ENCODE measurements at places on chromosomes 12 and 14.

- no peak for DNase-seq
Measured at GRCh38 chr12:39617887-39618286, 1.7 kb downstream of the ABCD2 start.

DNA sequence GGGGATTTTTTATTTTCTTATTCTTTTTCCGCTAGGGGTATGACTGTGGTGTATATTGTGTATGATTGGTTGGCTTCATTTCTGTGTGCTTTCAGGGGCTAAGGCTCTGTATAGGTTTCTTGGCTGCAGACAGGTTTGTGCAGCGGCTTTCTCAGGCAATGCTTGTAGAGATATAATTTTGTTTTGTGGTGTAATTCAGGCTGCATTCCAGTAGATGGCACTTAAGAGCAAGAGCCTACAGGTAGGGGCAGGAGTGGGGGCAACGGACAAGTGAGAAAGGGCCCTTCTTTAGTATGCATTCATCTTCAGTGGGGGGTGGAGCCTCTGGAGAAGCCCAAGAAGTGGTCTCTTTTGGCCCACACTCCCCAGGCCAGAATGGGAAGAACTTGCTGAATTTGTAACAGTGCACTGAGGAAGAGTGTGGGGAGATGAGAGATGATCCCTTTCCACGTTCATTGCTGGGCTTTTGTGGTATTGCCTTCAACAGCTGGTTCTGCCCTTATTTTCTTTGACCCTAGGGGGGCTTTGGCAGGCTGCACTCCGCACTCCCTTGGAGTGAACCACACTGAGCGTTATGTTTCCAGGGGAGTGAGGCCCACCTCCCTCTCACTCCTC, 78.6 kb downstream of the IFNG-AS1 start:
- DNase-seq = no peak

DNA sequence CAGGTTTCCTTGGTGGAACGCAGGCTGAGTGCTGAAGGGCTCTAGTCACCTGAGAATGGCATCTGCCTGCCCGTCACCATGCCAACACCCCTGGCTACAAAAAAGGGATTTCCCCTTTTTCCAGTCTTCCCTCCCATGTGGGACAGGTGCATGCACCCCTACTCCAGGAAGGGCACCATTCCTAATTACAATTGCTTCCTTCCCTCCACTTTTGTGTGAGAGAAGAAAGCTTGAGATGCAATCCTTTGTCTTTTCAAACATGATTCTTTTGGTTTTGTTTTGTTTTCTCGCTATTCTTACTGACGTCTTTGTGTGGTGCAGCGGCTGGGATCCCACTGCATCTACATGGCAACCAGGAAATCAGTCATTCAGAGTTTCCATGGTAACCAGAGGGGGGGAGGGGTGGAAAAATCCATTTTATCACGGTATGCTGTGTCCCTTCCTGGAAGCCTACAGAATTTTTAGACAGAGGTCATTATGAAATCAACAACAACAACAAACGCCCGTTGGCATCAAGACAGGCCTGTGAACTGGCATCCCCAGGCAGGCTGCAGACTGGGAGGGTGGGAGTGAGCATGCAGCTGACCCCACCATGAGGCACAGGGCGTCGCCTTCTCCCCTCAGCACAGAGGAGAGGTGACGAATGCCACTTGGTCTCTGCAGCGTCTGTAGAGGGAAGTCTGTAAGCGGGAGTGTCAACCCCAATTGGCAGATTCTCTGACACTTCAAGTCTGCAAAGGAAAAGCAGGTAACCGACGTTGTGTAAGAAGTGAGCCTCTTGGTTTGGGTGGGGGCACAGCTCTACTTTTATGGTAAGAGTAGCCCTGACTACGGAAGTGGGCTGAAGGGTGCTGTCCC, 13.6 kb upstream of the GNG2 start:
- no peak for DNase-seq

- DNase-seq = no peak
Measured at GRCh38 chr14:55957950-55958349, 160.3 kb upstream of the PELI2 start.

GRCh38 chr12:9698681-9699080, 29.2 kb downstream of the CLEC2D start:
- DNase-seq = no peak

DNA sequence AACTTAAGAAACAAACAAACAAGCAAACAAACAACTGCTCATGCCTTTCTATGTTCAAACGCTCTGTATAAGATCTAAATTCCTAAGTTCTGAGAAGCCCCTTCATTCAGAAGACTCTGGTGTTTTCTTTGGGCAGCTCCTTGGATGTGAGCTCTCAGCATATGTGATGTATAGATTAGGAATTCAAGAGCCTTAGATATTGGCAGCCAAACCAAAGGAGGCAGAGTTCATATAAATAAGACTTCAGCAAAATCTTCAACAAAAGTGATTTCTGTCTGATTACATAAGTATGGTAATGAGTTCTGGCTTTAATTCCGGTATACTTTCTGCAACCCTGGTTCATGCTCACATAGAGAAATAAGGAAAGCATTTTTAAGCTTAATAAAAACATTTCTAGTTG, 145.6 kb downstream of the DYRK2 start:
- no peak for DNase-seq

DNA sequence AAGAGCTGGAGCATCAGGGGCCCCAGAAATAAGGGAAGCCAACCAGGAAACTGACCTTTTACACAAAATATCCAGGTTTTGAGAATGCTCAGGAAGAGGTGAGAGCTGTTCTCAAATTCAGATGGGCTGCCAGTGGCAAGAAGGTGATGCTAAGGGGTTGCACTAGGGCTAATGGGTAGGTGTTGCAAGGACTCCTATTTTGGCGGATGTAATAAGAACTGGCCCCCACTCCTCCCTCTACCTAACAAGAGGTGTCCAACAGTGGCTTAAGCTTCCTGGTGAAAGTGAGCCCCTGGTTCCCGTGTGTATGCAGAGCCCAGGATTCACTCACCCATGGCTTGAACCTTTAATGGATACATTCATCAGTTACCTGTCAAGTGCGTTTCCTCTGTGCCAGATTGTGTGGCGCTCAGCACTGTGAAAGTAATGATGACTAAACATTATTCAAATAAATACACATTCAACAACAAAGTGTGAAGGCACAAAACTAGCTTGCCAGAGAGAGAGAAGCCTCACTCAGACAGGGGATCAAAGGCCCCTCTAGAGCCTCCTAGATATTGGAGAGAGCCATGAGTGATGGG, 705 bp upstream of the CHGA start:
- DNase-seq = no peak

DNA sequence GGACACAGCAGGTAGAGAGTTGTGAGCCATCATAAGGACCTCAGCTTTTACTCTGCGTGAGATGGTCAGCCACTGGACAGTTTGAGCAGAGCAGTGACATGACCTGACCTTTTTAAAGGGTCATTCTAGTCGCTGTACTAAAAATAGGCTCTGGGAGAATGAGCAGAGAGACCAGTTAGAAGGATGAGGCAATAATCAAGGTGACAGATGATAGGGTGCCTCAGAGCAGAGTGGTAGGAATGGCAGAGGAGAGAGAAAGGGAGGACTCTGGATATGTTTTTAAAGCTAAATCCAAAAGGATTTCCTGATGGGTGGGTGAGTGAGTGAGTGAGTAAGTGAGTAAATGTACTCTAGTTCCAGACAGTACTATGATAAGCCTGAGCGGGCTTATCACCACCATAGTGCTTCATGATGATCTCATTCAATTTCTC, 83.6 kb upstream of the ARHGAP5 start:
- no peak for DNase-seq

DNA sequence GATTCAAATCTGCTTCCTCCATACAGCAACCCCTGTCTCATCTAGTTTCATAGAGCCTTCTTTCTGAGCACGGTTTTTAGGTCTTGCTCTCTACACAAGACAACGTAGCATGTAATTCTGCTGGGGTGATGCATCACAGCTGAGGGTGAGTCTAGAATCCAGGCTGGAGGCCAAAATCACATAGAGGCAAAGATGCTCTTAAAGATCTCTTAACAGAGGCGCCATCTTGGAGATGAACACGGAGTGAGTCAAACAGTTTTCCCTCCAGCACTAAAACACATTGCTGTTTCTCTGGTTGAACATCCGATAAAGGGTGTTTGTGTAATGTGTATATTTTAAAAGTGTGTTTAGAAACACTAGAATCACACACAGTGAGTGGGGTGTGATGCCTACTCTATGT, 78.9 kb downstream of the NOS1 start:
- DNase-seq = no peak

GRCh38 chr14:90490720-90491050, 93.9 kb downstream of the CALM1 start:
- DNase-seq = no peak

DNA sequence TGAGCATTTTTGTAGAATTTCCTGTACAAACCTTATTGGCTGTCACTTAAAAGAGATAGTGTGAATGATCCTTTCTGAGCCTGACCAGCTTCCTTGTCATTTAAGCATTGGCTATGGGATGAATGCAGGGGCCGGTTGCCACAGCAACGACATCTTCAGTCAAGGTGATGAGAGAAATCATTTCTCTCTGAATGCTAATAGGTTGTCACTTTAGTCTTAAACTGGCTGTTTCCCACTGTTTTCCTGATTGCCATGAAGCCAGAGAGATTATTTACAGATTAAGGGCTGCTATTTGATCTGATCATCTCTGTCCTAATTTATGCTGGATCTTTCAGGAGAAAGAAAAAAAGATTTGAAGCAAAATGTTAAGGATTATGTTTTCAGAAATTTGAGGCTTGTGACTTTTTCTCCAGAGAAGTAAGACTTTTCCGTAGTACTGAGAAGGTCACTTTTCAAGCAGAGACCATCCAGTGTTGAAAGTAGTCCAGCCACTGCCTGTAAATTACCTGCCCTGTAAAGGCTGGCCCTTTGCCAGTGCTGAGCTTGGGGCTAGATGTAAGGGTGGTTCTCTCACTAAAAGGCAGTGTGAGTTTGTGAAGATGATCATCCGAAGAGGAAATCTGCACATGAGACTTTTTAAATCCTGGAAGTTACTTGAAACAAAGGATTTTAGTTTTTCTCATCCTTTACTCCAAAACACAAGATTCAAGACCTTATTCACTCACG, 235.6 kb downstream of the DACT1 start:
- DNase-seq = no peak

GRCh38 chr12:50174971-50175715, 8.0 kb upstream of the CERS5 start:
- no peak for DNase-seq

- no peak for DNase-seq
Measured at GRCh38 chr14:89415159-89415558, 1.9 kb downstream of the FOXN3 start.

- no peak for DNase-seq
Measured at GRCh38 chr12:41967668-41968500, 176.8 kb downstream of the GXYLT1 start.

DNA sequence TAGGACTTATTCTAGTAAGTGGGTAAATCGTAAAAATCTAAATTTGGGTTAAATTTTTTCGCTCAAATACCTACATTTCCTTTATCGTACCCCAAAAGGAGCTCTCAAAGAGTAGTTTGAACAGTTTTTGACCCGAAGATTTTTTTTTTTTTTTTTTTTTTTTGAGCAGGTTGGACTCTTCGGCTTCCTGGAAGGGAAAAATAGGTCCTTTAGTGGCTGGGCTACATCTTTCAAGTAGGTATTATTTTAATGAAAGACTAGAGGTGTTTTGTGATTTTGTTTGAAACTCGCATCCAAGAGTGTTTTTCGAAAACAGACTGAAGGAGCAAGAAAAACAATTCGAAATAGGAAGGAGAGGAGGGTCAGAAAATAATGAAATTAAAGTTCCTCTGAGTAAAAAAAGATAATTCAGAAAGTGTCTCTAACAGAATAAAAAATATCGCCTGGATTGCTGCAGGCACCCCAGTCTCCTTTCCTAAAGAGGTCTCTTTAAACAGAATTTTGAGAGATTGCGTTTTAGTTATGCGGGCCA, 6.0 kb downstream of the CDKN1B start:
- DNase-seq = peak; percentile 75

- DNase-seq = no peak
Measured at GRCh38 chr12:6612247-6612646, 5.1 kb upstream of the CHD4 start.

DNA sequence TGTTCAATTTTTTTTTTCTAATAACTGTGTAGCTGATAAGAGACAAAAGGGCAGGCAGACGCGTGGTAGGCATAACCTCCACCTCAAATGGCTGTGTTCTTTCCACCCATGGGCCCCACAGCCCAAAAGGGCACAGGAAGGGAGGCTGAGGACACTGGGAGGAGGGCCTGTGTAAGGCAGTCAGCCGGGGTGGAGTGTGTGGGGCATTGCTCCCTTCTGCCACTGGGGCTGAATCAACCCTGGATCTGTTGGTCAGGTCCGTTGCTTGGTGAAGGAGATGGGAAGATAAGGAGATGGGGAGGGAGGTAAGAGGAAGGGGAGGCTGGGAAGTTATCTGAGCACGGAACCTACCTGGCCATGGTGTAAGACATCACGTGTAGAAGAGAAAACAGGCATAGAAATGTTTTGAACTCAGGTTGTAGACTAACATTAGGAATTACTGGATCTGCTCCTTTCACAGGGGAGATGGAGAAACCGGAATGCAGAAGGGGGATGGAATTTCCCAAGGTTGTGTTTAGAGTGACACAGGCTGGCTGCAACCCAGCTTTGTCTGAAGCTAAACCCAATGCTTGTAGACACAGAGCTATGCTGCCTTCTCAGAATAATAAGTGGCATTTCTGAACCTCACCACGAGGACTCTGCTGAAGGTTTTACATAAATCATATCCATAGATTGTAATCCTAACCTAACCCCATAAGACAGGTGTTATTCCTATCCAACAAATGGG, 138.5 kb upstream of the NOS1 start:
- DNase-seq = no peak

GRCh38 chr14:91545946-91546716, 36.0 kb upstream of the PPP4R3A start:
- no peak for DNase-seq

DNA sequence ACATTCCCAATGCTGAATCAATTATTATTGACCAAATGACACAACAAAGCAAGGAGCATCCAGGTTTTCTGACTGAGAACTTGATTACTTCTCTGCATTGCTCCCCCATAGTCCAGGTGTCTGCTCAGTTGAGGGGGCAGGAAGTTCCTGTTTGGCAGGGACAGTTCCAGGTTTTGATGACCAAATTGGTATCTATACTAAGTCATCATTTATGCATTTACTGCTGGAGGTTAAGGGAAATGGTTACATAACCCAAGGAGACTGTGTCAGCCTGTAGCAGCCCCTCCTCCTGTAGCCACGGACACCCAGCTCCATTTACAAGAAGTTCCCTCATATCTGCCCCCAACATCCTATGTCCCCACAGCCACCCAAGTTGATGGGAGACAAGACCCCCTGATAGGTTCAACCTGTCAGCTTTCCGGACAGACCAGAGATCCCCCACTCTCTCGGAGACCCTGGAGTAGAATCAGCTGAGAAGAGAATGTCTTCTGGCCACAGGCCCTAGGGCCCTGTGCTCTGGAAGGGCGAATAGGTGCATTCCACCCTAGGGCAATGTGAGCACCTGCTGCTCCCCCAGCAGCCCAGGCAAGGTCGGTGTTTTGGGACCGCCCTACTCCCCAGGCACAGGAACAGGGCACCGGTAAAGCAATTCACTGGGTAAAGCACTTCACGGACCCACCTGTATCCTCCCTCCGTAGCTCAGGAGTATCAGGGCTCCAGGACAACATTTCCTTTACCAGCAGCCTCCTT, 23.6 kb downstream of the IRF2BPL start:
- DNase-seq = no peak

GRCh38 chr12:39852346-39852745, 232.7 kb upstream of the ABCD2 start:
- no peak for DNase-seq

- no peak for DNase-seq
Measured at GRCh38 chr14:90503582-90503981, 106.8 kb downstream of the CALM1 start.

GRCh38 chr12:52581066-52581465, 7.4 kb upstream of the KRT74 start:
- no peak for DNase-seq

Measured in SW 1271 (cell line).